ENCODE measurements at places on chromosomes 7 and 10.

DNA sequence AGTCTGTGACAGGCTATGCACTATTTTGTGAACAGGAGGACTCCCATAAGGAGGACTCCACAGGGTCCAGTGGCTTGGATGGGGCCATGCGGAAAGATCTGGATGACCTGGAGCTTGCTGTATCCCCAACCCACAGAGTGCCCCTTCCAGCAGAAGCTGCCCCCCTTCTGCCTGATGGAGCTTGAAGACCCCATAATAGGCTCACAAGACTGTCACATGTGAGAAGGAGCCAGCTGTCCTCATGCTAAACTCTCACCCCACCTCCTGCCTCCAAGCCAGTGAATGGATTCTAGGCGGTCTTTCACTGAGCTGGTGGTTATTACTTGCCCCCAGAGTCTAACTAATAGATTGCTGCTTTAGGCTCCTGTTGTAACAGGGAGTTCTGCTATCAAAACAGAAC lies 79.1 kb downstream of the XRCC2 start:
- no peak overlapping the region for H3K27ac ChIP-seq
- DNase-seq, result no peak
- no peaks in the 10 kb centered on the region for H3K27me3 ChIP-seq
- no peaks in the 10 kb centered on the region for H3K36me3 ChIP-seq
- H3K4me3 ChIP-seq, result no peak overlapping the region

DNA sequence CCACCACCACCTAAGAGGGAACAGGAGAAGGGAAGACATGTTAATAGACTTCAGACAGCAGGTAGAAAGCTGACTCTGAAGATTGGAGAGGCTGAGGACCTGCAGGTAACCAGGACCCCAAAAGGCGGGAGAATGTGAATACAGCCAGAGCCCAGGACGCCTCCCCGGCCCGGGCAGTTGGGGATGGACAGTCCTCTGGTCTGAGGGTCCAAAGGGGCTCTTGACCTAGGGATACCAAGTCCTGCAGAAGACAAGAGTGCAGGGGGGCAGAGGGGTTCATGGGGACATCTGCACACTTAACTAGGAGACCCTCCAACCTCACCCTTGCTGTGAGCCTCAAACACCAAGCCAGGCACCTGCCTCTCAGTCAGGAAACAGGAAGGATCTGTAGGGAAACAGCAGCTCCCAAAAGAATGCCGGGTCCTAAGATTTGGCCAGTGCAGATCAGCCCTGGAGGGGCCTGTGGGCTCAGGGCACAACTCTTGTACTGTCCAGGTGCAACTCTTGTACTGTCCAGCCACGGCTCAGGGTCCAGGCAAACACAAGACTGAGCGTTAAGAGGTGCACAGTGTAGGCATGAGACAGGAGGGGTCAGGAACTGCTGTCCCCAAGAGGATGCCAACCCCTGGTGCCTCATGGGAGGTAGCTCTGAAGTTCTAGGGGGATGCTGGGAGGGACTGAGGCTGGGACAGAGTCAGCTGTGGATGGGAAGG lies 2.3 kb upstream of the STK32C start:
- DNase-seq, result no peak
- H3K4me3 ChIP-seq, result no peak overlapping the region
- H3K4me1 ChIP-seq, result peaks cover 13% of the 10 kb centered on the region

- H3K4me3 ChIP-seq, result peak overlapping the region; percentile 83
- peaks cover 9% of the 10 kb centered on the region for H3K36me3 ChIP-seq
- peak; percentile 73 for DNase-seq
- H3K4me1 ChIP-seq, result peaks cover 32% of the 10 kb centered on the region
- peak overlapping the region; percentile 95 for H3K27ac ChIP-seq
- no peaks in the 10 kb centered on the region for H3K27me3 ChIP-seq
Observed at GRCh38 chr10:100998991-100999741, 442 bp upstream of the LZTS2 start.

- H3K4me1 ChIP-seq, result peaks cover 19% of the 10 kb centered on the region
- H3K36me3 ChIP-seq, result peaks cover 29% of the 10 kb centered on the region
- H3K27ac ChIP-seq, result no peak overlapping the region
- peak; percentile 93 for DNase-seq
- no peaks in the 10 kb centered on the region for H3K27me3 ChIP-seq
Observed at GRCh38 chr7:48109848-48110663, 21.0 kb downstream of the UPP1 start.

DNA sequence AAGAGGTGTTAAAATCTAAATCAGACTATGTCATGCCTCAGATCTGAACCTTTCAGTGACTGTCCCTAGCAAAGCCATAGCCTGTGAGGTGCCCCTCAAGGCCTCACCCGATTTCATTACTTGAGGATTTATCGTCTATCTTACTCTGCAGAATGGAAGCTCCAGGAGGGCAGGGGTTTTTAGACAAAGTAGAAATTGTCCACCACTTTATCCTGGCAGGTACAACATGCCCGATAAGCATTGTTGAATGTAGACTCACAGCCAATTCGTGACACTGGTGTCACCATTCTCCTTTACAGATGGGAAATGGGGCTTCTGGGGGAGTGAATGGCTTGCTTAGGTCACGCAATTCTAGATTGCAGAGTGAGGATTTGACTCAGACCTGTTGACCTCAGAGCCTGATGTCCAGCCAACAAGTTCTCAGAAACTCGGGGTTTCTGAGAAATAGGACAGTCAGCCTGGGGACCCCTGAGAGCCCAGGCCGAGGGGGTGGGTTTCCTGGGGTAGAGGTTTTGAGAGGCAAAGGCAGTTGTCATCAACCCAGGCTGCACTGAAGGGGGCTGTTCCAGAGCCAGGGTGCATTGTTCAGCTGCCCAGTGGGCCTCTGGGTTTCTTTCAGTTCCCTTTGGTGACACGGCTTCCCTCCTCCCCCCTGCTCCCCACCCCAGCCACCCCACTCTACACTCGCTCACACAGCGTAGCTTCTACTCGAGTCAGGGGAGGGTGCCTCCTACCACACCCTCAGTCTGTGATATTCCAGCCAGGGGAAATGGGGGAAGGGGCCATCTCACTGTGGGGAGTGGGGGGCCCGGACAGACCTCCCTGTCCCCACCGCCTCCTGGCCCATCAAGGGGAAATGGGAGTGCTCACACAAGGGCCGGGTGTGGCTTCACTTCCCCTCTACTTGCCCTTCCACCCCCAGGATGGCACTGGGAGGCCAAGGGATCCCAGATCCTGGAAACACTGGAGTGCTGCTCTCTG lies 3.1 kb upstream of the IRF5 start:
- no peaks in the 10 kb centered on the region for H3K36me3 ChIP-seq
- no peak overlapping the region for H3K4me3 ChIP-seq
- H3K27me3 ChIP-seq, result peaks cover 57% of the 10 kb centered on the region
- H3K27ac ChIP-seq, result no peak overlapping the region

DNA sequence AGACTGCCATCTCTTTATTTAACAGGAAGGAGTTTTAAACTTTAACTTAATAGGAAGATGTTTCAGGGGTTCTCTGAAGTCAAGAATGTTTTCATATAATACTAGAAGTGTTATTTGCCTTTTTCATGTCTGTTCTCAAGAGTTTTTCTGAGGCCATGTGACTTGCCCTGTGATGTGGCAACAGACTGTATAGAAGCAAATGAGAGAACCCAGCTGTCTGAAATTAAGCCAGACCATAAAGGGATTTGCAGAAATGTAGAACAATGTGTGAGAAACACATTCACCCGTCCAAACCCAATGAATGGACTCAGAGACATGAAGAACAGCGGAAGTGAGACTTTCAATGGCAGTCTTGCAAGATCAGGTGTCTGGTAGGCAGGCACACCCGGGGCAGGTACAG lies 23.8 kb downstream of the MAPK8 start:
- H3K27ac ChIP-seq, result no peak overlapping the region
- no peak for DNase-seq
- H3K36me3 ChIP-seq, result peaks cover 31% of the 10 kb centered on the region
- H3K27me3 ChIP-seq, result no peaks in the 10 kb centered on the region

- DNase-seq, result peak; percentile 97
- peaks cover 5% of the 10 kb centered on the region for H3K4me1 ChIP-seq
- H3K36me3 ChIP-seq, result no peaks in the 10 kb centered on the region
- no peak overlapping the region for H3K27ac ChIP-seq
- no peaks in the 10 kb centered on the region for H3K27me3 ChIP-seq
Observed at GRCh38 chr7:135335628-135336139, 102.0 kb downstream of the STRA8 start.

DNA sequence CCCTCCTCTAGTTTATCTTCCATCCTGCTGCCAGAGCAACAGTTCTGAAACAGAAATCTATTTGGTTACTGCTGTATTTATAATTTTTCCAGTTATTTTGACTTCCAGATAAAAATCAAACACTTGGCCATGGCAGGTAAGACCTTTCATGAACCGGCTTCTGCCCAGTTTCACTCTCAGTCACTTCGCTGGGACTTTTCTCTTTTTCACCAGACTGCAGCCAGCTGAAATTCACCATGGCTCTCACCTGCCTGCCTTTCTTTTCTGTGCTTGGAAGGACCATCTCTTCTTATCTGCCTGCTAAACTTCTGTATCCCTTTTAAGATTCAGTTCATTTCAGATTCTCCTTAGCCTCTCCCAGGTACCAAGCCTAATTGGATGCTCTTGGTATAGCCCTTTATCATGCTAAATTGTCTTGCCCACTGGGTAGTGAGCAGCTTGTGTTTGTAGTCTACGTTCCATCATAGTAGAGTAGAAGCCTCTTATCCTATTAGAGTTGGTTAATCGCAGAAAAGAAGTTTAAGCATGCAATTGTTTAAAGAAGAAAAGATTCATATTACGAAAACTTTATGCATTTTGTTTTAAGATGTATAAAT lies 71.7 kb downstream of the TAF3 start:
- H3K4me3 ChIP-seq, result no peak overlapping the region
- peak overlapping the region; percentile 16 for H3K27ac ChIP-seq
- DNase-seq, result no peak
- peaks cover 21% of the 10 kb centered on the region for H3K4me1 ChIP-seq
- no peaks in the 10 kb centered on the region for H3K36me3 ChIP-seq

DNA sequence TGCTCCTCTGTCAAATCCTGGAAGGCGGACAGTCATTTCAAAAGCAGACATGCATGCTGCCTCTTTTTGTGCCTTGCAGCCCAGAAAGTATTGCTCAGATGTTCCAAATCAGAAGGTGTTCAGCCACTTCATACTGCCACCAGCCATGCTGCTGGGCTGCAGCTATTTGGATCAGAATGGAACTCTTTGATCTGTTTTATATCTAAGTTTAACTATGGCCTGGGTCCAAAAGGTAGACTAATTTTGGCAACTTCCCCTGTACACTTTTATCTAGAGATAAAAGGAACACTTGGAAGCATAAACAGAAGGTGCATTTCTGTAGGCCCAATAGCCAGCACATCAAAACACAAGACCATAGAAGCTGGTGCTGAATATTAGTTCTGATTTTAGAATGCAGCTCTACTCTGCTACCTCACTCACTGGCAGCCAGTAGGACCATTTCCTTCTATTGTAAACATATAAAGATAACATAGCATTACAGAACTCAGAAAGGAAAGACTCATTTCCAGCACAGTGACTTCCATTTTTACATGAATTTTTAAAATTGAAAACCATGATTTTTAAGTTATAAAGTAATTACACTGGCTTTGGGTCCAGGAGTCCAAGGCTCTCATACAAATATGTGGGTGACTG lies 143.1 kb upstream of the CAV2 start:
- no peak overlapping the region for H3K27ac ChIP-seq
- H3K27me3 ChIP-seq, result no peaks in the 10 kb centered on the region
- no peak overlapping the region for H3K4me3 ChIP-seq
- no peak for DNase-seq
- H3K4me1 ChIP-seq, result peaks cover 9% of the 10 kb centered on the region
- H3K36me3 ChIP-seq, result no peaks in the 10 kb centered on the region

GRCh38 chr7:77989981-77990566 lies 191.5 kb downstream of the PHTF2 start:
- H3K36me3 ChIP-seq, result no peaks in the 10 kb centered on the region
- DNase-seq, result peak; percentile 68
- H3K4me3 ChIP-seq, result no peak overlapping the region
- H3K27me3 ChIP-seq, result no peaks in the 10 kb centered on the region

GRCh38 chr7:134792968-134793367 lies 13.5 kb downstream of the CALD1 start:
- H3K27me3 ChIP-seq, result no peaks in the 10 kb centered on the region
- no peak overlapping the region for H3K4me3 ChIP-seq
- H3K27ac ChIP-seq, result peak overlapping the region; percentile 58
- peaks cover 26% of the 10 kb centered on the region for H3K36me3 ChIP-seq

DNA sequence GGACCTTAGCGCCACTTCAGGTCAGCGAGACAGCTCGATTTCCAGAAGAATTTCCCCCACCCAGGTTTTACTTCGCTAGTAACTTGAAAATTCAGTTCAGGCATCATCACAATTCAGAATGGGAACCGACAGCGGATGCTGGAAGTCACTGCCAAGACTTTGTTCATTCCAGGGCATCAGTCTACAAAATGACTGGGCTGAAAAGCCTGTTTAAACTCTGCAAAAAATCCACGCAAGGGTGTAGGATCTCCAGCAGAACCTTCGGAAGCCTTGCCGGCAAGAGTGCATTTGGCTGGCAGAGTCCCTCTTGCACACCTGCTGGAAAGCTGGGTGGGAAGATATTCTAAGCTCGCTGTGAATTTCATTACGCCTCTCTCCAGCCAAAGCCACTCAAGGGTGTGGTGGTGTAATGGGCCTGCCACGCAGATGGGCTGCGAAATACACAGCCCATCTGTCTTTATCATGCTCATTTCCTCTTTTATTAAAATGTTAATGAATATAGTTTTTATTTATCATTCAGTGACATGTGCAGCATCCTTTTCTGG lies 672.0 kb upstream of the FOXK1 start:
- no peak for DNase-seq
- H3K4me1 ChIP-seq, result peaks cover 71% of the 10 kb centered on the region
- H3K27me3 ChIP-seq, result no peaks in the 10 kb centered on the region
- 0 out of 2 replicates have a peak overlapping the region, but pooled peaks have one; percentile 72 for H3K27ac ChIP-seq
- H3K4me3 ChIP-seq, result no peak overlapping the region

DNA sequence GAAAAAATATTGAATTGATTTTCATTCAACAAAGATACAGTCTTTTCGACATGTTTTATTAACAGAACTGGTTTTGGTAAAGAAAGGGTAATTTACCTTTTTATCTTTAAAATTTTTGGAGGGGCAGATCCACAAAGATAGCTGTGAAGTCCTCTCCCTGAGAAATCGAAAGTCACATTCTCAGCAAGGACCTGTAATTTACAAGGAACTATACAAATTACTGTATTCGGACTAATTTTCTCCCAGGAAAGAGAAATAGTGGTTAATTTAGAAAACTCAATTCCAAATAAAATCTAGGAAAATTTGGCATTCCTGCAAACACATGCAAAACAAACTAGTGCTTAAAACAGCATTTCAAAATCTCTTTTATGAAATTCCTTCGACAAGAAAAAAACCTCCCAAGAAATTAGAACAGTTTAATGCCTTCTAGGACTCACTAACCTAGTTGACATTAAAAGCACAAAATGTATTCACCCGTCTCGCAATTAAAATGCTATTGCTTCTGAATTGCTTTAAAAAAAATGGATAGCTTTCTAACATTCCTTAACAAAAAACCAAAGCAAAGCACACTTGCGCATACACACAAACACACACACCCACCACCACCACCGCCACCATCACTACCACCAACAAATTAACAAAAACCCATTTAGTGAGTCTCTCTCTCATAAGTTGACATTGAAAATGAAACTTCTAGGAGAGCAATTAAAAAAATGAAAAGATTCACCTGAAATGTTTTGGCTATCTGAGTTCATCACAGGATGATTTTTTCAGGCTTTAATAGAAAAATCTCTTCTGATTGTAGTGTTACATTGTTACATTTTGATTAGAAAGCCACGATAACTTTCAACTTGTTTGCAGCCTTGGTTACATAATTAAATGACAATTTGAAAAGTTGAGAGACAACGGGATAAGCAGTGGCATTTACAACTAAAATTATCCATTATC lies 4.0 kb upstream of the NKX2-3 start:
- no peak overlapping the region for H3K4me3 ChIP-seq
- peaks cover 100% of the 10 kb centered on the region for H3K27me3 ChIP-seq
- no peak overlapping the region for H3K27ac ChIP-seq
- peaks cover 3% of the 10 kb centered on the region for H3K36me3 ChIP-seq
- peaks cover 81% of the 10 kb centered on the region for H3K4me1 ChIP-seq

GRCh38 chr7:138951953-138952352 lies 29.2 kb downstream of the KIAA1549 start:
- DNase-seq, result no peak
- no peak overlapping the region for H3K4me3 ChIP-seq
- H3K27ac ChIP-seq, result no peak overlapping the region
- H3K36me3 ChIP-seq, result no peaks in the 10 kb centered on the region

Data from WTC11 (cell line).